HCEC 1CT (cell line): ENCODE measurements at places on chromosomes 6 and 20.

DNA sequence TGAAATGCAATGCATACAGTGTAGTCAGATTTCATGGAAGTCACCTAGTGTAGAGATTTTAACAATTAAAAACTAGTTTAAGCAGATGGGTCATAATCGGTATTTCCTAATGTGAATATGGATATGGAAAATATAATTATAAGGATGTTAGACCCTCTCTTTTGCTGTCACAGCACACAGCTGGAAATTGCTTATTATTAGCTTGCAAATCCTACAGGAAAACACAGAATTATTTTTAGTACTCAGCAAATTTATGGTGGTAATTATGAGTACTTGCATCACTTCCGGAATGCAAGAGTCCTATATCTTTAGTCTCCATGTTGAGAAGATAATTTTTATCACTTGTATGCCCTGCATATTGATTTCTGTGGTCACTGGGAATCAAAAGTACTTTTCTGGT is 993.6 kb downstream of the KIF16B start:
- no peak for DNase-seq

- DNase-seq, result peak; percentile 15
Measured at GRCh38 chr20:45917790-45918141, 5.8 kb upstream of the PLTP start.

- no peak for DNase-seq
Measured at GRCh38 chr6:26431258-26432172, 8.8 kb upstream of the BTN3A3 start.

DNA sequence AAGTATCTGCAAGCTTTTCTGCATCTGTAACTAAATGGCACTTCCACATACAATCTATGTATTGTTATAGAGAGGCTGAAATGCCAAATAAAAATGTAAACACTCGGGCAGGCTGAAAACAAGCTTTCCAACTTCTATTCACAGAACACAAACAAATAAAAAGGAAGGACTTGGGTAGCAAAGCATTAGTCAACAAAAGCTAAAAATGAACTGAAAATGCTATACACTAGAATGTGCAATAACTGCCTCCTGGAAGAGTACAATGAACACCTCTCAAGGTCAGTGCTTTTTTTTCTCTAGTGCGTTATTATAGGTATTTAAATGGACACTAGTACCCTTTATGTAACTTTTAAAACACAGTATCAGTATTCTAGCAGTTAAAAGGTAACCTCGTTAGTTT is 31.4 kb downstream of the STK38 start:
- no peak for DNase-seq

DNA sequence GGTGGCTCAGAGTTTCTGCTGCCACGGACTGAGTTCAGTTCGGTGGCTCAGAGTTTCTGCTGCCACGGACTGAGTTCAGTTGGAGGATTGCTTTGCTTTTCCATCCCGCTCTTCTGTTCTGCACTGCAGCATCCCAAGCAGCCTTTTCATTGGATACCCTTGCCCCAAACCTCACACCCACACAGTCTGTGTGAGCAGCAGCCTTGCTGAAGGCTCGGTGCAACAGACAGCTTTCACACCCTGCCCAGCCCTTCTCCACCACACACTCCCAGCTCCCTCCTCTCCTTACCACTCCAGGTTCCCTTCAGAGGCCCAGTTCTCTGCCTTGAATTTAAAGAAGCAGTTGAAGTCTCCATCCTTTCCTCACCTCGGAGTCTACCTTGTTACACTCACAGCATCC is 52.5 kb upstream of the CHD6 start:
- DNase-seq, result no peak

- no peak for DNase-seq
Measured at GRCh38 chr6:78268591-78269452, 598.5 kb upstream of the IRAK1BP1 start.

DNA sequence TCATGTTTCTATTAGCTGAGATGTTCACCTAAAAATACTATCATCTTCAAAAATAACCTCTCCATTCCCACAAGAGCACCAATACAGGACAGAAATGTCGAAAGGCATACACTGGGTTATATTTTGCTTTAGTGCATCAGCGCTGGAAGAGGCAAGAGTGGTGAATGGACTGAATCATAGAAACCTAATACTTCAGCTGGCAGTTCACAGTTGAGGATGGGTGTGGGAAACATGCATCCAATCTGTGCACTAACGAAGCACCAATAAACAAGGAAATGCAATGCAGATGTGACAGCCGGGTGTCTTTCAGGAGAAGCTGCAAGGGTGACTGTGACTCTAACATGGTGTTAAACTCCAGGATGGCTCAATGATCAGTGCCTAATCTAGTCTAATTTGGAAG is 365.8 kb downstream of the ESR1 start:
- DNase-seq, result no peak

- no peak for DNase-seq
Measured at GRCh38 chr6:48200869-48201390, 89.9 kb upstream of the PTCHD4 start.

DNA sequence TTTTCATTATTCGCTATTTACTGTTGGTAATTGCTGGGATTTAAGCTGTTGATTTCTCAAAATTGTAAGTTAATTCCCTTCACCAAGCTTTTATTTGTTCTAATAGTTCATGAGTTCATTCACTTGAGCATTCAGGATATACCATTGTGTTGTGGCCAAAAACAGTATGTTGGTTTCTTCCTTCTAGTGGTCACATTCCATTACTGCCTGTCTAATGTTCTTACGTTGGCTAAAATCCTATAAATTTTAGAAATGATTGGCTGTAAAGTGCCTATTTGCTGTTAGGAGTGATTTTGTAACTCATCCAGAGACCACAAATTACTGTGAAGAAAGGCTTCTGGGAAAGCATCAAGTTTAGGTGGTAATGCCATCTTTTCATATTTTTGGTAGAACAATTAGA is 76.3 kb downstream of the FARS2 start:
- DNase-seq, result no peak

- no peak for DNase-seq
Measured at GRCh38 chr6:43856005-43856765, 86.2 kb downstream of the VEGFA start.

- no peak for DNase-seq
Measured at GRCh38 chr6:79797163-79797764, 150.1 kb downstream of the ELOVL4 start.

- DNase-seq, result peak; percentile 24
Measured at GRCh38 chr6:83853178-83854000, at the start of gene RIPPLY2. Gene RIPPLY2, plus strand, starts transcription at chr6:83853360. Its CDS starts 57 bp downstream, at chr6:83853417.

DNA sequence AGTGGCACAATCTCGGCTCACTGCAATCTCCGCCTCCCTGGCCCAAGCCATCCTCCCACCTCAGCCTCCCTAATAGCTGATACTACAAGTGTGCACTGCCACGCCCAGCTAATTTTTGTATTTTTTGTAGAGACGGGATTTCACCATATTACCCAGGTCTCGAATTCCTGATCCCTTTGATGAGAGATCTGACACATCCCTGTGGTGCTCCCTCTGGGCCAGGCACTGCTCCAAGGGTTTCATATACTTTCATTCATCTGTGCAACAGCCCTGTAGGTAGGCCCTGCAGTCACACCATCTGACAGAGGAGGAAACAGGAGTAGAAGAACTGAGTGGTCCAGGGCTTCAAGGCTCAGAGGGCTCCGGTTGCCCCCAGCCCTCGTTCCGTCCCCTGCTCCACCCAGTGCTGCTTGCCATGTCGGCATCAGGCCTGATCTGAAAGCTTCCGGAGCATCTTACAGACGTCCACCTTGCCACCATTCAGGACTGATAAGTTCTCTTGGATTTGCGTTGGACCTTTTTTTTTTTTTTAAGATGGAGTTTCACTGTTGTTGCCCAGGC is 3.3 kb downstream of the ZGPAT start:
- no peak for DNase-seq

GRCh38 chr20:298776-299391 is 1.5 kb downstream of the ZCCHC3 start:
- no peak for DNase-seq

DNA sequence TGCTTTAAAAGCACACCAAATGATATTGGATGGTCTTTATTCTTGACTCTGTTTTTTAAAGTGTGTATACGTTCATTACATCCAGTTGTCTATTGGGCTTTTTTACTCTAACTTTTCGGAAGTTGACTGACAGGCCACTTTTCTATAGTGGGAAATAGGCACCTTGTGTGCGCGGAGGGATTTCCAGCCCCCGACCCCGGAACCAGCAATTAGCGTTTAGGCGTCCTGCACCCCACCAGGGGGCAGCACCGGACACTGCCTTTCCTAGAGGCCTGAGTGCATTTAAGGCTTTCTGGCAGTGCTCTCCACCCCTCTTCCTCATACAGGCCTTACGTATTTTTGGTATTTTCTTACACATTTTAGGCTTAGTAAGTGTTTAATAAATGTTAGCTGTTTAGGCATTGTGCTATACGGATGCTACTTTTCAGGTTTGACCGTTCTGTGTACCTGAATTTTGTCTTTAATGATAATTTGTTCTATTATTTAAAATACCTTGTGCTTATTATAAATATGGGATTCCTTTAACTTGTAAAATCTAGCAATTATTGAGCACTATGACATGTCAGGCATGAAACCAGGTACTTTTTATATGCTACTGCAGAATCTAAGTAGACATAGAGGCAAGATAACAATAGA is 231.8 kb downstream of the BCKDHB start:
- DNase-seq, result peak; percentile 15

- DNase-seq, result no peak
Measured at GRCh38 chr6:127992144-127992543, 91.3 kb upstream of the THEMIS start.

DNA sequence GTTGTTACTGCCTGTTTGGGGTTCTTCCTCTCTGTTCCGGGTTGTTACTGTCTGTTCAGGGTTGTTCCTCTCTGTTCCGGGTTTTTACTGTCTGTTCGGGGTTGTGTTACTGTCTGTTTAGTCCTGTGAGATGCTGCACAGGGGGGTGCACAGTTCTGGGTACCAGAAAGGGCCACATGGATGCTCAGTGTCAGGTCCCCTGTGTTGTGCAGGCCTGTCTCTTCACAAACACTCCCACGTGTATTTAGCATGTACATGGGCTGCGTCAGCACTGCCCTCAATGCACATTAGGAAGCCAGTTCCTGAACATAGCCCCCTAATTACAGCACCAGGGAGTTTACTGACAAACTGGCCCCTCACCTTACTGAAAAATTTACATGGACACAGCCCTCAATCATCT is 118.5 kb downstream of the DLL1 start:
- DNase-seq, result no peak

GRCh38 chr6:155054491-155055250 is 59.6 kb downstream of the TIAM2 start:
- no peak for DNase-seq

- DNase-seq, result peak; percentile 94
Measured at GRCh38 chr20:56350842-56351241, 7.9 kb upstream of the FAM210B start.

- DNase-seq, result no peak
Measured at GRCh38 chr6:40077736-40078135, 143.5 kb upstream of the MOCS1 start.

GRCh38 chr20:15570156-15570555 is 1003.1 kb downstream of the KIF16B start:
- no peak for DNase-seq

DNA sequence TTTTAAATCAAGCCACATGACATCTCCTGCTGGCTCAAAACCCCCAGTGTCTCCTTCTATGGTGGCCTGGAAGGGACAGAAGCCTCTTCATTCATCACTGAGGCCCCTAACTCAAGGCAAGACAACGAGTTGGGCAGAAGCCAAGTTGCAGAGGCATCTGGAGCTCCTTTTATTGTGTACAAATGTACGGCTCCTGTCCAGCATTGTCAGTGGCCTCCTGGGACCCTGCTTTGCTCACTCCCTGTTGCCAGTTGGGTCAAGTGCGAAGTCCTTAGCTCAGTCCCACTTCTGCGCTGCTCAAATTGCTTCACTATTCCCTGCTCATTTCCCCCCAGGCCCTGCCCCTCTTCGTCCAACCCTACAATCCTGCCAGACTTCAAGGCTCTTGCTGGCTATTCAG is 181.2 kb upstream of the PMEPA1 start:
- no peak for DNase-seq

DNA sequence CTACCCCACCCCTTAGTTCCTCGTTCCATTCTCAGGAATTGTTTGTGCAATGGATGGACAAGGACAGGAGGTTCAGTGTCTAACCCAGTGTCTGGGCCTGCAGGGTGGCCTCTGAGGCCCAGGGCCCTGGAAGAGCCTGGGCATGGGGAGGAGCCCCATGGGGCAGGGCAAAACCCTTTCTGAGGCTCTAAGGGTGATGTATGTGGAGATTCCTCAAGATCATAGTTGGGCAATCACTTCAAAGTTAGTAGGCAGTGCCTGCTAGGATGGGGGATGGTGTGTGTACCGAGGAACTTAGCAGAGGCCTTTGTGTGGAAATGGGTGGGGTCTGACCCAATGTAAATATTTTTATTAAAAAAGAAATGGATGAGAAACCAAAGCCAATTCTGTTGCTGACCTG is 6.7 kb upstream of the C2 start:
- DNase-seq, result no peak

GRCh38 chr6:47290124-47290834 is 19.4 kb downstream of the TNFRSF21 start:
- DNase-seq, result no peak
